ENCODE measurements at places on chromosomes 2 and 18.

DNA sequence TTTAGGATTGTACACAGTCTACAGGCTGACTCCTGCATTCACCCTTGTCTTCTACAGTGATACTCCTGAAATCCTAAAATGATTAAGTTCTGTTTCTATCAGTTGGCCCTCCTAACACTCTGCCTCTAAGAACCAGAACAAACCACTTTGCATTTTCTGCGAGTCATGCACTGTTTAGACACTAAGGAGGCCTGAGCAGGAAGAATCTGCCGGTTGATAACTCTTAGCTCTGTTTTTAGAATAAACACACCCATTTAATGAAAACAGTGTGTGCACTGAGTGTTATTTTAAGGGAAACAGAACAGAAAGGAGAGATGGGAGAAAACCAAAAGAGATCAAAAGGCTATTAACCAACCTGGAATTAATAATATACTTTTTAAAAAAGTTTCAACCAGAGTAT is 22.9 kb upstream of the SSB start:
- DNase-seq: peak; percentile 29

- DNase-seq: no peak
Measured at GRCh38 chr18:77359561-77360314, 110.1 kb downstream of the GALR1 start.

GRCh38 chr18:3450012-3450798 is at the start of gene TGIF1:
Gene TGIF1 (plus strand): TSS chr18:3450172. CDS start chr18:3450490, 318 bp downstream.
- no peak for DNase-seq

DNA sequence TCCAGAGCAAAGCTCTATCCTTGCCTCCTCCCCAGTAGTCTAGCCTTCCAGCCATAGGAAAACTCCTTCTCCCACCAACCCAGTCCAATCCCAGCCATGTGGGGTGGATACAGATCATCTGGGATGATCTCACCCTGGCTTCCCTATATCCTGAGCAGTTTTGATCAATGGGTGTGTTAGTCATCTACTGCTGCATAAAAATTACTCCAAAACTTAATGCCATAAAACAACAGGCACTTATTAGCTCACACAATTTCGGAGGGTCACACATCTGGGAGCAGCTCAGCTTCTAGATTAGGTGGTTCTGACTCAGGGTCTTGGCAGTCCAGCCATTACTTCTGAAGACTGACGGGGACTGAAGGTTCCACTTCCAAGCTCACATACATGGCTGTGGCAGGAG is 190.4 kb downstream of the SPP2 start:
- peak; percentile 76 for DNase-seq

GRCh38 chr2:127118038-127118437 is 11.1 kb upstream of the BIN1 start:
- no peak for DNase-seq

- no peak for DNase-seq
Measured at GRCh38 chr18:62126737-62127136, 60.1 kb downstream of the PIGN start.

DNA sequence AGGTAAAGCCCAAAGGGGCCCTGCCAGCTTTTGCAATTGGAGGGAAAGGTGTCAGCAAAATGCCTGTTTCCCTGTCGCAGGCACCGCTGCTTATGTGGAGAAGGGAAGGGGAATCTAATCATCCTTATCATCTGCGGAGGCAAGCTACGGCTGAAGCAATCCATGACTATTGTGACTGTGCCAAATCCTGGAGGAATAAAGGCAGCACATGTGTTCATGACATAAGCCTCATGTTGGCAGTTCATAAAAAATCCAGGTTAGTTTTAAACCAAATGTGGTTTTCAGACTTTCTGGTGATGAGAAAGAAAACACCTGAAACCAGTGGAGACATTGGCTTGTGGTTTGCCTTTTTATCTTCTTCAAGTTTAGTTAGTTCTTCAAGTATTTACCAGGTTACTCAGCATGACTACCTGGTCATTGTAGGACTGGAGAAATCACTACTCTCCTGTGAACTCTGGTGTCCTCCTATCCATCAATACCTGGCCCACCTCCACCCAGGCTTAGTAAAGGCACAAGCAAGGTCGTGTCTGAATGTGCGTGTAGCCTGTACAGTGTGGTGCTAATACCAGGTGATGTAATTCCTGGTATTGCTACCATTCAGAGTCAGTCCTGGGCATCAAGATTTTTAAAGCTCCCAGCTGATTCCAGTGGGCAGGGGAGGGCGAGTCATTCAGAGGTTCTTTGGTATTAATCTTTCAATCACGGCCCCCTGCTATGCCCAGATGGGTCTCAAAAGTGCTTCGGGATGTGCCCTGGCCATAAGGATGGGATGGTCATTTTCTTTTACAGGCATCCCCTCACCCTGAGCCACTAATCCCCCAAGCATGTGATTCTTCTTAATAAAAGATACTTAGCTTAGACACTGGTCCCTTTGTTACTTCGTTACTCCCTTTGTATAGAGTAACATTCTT is 96.8 kb downstream of the TGFA start:
- DNase-seq: no peak

- no peak for DNase-seq
Measured at GRCh38 chr2:98866033-98866432, 70.0 kb downstream of the CRACDL start.

DNA sequence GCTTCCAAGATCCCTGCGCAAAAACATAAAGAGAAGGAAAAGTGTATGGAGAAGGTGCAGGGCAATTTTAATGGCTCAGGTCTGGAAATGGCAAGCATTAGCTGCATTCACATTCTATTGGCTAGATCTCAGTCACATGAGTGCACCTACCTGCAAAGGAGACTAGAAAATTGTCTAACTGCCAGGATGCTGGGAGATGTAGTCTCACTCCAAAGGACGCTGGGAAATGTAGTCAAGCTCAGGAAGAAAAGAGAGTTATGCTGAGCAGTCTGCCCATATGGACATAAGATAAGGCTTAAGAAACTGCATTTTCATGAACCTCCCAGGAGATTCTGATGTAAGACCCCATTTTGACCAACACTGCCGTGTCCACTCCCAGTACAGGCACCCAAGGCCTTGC is 9.5 kb upstream of the KLHL29 start:
- DNase-seq: no peak

- DNase-seq: no peak
Measured at GRCh38 chr2:237657063-237657462, 29.7 kb downstream of the LRRFIP1 start.

DNA sequence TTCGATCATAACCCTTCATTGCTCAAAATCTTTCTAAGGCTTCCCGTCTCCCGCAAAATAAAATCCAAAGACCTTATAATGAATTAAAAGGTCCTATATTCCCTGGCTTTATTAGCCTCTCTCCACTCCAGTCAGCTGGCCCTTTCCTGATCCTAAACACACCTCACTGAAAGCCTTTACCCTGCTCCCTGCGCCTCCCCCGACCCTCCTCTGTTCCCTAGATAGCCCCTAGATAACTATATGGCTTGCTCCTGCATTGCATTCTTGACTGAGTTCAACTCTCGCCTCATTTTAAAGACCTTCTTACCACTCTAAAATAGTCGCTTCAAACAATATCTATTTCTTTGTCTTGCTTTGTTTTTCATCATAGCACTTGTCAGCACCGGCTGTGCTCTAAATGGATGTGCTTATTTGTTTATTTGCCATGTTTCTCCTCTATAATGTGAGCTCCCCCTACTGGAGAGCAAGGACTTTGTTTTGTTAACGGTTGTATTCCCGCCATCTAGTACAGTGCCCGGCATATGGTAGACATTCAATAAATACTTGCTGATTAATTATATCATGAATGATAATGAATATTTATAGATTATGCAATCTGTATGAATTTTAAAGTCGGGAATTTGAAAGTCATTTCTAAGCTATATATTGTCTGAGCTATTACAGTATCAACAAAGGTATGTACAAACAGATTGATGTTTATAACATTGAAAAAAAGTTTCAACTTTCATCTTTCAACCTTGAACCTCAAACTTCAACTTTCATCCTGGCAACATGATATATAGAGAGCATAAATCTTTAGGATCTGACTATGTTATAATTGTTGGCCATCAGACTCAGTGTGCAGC is 32.4 kb upstream of the VIT start:
- peak; percentile 45 for DNase-seq

DNA sequence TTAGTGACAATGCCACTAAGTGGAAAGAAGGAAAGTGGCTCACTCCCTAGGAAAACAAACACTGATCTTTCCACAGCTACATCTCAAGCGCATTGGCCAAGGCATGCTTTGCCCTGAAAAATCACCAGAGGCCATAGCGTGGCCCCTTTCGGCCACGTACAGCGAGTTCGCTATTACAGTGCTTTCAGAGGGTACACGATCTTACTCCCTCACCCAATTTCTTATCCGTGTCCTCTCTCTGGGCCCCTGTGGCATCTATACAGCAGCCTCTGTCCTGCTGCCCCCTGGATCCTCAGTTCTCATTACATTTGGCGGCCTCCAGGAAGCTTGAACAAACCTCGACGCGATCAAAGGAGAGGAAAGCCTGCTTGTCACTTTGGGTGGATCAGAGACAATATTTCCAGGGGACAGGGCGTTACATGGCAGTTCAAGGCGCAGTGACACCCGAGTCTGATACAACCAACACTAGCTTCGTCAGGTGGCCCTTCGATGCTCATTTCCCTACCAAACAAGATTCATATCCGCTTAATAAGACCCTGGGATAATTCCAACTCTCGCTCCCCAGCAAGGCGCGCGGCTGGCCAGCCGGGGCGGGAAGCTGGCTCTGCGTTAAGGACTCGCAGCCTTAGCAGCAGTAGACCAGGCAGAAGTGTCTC is 941 bp downstream of the SKOR2 start:
- no peak for DNase-seq

GRCh38 chr18:7333025-7333562 is 102.2 kb downstream of the LRRC30 start:
- DNase-seq: no peak

- no peak for DNase-seq
Measured at GRCh38 chr2:106970471-106971261, 84.7 kb upstream of the ST6GAL2 start.

Data from fibroblast of skin of left biceps (primary cell).